Activated naive CD8-positive, alpha-beta T cell treated with anti-CD3 and anti-CD28 coated beads, Interleukin-2, amount 10 ng/mL, durations not matched to agents 7 days and 5 days (primary cell): ENCODE measurements at places on chromosomes 1 and 21.

GRCh38 chr1:21761052-21761451 is 21.9 kb downstream of the USP48 start:
- no peak for DNase-seq

DNA sequence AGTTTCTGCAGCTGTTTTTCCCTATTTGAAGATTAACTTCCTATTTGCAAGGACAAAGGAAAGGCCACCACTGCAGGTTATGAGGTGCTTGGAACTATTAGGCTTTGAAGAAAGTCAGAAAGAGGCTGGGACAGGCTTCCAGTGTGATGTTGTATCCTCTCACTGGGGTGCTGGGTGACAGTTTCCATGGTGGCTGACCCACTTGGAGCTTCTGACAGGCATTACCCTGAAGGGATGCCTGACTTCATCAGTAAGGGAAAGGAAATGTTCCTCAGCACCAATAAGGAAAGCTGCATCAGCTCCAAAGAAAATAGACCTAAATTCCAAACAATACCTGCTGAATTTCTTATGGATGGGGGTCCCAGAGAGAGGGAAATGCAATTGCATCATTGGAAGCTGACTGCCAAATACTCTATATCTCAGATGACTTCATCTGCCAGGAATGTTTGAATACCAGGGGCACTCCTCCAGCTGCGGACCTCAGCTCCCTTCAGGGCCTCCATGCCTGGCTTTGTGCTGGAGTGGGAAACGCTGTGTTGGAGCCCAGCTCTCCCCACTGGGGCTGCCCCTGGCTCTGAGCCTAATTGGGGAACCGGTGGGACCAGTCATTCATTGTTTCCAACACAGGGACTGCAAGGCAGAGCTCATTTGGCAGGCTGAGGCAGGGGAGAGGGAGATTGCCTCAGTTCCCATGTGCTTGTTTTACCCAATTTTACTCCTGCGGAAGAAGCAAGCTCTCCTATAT is 76.6 kb downstream of the RGL1 start:
- DNase-seq, result no peak

GRCh38 chr1:154866257-154867063 is 3.6 kb downstream of the KCNN3 start:
- DNase-seq, result no peak

- DNase-seq, result no peak
These were observed 70.2 kb downstream of the DNM3 start for GRCh38 chr1:171911506-171911905.

GRCh38 chr1:236416165-236416564 is 22.1 kb downstream of the EDARADD start:
- no peak for DNase-seq
